GM23248 (cell line): ENCODE measurements at places on chromosomes 6 and 20. TPM values are rescaled to one million over a fixed set of nuclear protein-coding genes. Genes with fewer than 3 reads are reported as not detected.

SLC18B1 gene
- 3.4 and 4.6 TPM in 2 replicates for total RNA-seq

DEFB110 gene
- total RNA-seq, result not detected in 2 replicates

CDH26 gene
- not detected in 2 replicates for total RNA-seq

DNA sequence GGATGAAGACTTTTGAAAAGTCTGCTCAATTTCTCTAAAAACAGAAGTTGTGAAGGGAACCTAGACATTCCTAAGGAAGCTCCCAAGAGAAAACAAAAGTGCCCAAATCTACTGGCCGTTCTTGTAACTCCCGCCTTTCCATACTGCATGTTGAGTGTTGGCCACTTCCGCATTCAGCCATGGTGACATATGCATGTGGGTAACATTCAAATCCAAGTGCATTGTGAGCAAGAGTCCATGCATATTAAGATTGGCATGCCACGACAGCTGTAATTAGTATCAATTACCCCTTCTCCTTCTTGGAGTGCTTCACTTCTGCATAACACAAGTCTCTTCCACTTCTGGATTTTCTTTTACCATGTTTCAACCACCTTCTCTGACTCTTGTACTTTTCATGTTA lies 8.4 kb downstream of the SLC35D3 start:
- DNase-seq, result no peak

GRCh38 chr20:43925215-43925614 lies 10.6 kb downstream of the TOX2 start:
- peak; percentile 17 for DNase-seq

DNA sequence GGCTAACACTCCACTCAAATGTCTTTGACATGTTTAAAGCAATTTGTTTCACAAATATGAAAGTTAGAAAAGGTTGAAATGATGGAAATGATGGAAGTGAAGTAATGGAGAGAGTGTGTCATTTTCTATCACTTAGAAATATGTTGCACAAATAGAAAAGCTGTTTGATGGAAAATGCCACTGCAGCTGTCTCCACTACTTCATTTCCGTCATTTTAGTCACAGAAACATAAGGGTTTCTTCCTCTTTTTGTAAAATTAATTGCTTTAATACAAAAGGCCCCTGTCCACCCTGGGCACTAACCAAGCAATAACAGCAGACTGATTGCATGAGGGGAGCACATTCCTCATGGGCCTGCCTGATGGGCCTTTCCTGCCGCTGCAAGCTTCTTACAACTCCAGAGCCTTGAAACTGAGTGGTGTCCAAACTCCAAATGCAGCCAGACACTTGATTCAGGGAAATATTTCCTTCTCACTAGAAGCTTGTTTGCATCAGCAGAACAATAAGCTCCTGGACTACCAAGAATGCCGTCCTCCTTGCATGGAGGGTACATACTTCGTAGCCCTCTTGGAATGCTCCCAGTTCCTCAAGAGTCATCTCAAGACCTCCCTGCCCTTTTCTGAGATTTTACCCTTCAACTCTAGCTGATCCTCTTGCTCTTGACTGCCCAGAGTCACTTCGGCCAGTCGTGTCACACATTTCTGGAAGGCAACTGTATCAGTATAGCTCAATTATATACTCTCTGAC lies 36.1 kb downstream of the F13A1 start:
- no peak for DNase-seq
